Panc1 (cell line): ENCODE measurements at places on chromosomes 5 and 9. TPM values are rescaled to one million over a fixed set of nuclear protein-coding genes. Genes with fewer than 3 reads are reported as not detected.

DNA sequence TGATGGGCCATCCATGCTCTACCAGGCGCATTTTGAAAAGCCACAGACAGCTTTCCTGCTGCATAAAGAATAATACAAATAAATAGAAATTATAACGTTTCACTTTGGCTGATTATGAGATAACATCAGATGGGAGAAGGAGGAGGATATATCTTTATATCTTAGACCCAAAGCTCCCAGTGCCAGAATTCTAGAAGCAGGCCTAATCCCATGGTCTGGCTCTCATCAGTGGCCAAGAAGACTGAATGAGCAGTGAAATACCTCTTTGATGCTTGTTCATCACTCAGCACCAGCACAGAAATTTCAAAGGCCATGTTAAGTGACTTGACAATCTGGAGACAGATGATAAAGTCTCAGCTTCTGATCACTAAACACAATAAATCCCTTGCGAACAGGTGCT lies 107.6 kb downstream of the PPP2R2B start:
- no peak for DNase-seq

- DNase-seq = no peak
Observed at GRCh38 chr5:64688391-64688790, 1.9 kb upstream of the SHISAL2B start.

GRCh38 chr5:120942596-120943350 lies 478.7 kb downstream of the PRR16 start:
- DNase-seq = no peak

- DNase-seq = no peak
Observed at GRCh38 chr5:134724872-134725271, 13.5 kb upstream of the CAMLG start.

DNA sequence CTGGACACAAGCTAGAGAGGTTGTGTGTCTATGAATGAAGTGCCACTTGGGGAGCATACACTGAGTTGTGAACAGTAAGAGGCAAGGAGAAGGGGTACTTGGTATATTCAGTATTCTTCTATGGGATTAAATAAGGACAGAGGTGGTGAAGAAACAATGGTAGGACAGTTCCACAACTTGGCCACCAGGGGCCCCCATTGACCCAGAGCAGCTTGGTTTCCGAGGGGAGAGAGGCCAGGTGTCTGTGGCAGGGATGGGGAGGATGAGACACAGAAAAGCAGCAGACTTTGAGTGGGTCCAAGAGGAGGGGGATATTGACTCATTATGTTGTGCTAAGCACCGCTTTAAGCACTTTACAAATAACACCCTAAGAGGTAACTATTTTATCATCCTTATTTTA lies 220.6 kb downstream of the MELK start:
- DNase-seq = no peak

GRCh38 chr5:138954257-138955012 lies 79.3 kb upstream of the LRRTM2 start:
- no peak for DNase-seq

- no peak for DNase-seq
Observed at GRCh38 chr9:8872802-8873201, 1073.2 kb upstream of the DMAC1 start.

SEMA5A gene
- 0.15 TPM for total RNA-seq
